ENCODE measurements at places on chromosomes 16 and 17. TPM values are rescaled to one million over a fixed set of nuclear protein-coding genes. Genes with fewer than 3 reads are reported as not detected.
A peak's percentile ranks its signal among the peaks of the same experiment; 100 is the strongest.

The MPP2 gene
- 0.20 TPM for total RNA-seq

The SLC5A10 gene
- not detected for total RNA-seq

The ITGAX gene
- total RNA-seq = not detected

The SLC9A5 gene
- 0.58 TPM for total RNA-seq

The JPH3 gene
- not detected for total RNA-seq

The NPIPB13 gene
- 1.00 TPM for total RNA-seq

The CHST5 gene
- not detected for total RNA-seq

The FUS gene
- total RNA-seq = 64.8 TPM

The KRT40 gene
- total RNA-seq = not detected

The RAB11FIP4 gene
- total RNA-seq = 97.5 TPM

The ESRP2 gene
- total RNA-seq = 21.1 TPM

DNA sequence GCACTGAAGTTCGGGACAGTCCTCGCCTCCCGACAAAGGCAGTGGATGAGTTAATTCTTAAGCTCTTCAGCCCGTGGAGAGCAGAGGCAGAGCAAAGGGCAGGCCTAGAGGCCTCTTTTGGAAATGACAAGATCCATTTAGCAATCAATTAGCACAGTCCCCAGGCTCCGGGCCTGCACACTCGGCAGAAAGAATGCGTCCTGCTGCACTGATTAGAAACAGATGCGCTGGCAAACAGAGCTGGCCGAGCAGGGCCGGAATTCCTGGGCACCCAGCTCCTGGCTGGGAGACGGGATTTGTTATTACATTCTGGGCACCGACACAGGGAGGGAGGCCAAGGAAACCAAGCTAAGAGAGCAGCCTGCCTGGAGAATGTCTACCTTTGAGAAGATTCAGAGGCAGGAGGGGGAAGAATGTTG is 162.9 kb downstream of the COPRS start:
- peak; percentile 50 for DNase-seq

DNA sequence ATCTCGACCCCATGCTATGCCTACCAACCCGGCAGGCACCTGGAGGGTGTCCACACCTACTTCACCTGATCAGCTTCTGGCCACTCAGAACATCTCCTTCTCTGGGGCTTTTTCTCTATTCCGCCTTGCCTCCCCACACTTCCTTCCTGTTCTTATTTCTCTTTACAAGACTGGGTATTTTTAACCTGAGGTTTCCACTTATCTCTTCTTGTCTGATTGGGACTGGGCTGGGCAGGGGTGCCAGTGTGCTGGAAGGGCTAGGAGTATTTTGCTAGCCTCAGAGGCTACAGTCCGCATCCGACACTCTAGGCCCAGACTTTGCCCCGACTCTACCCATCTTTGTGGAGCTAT is 26.2 kb upstream of the ZNF652 start:
- DNase-seq = no peak

DNA sequence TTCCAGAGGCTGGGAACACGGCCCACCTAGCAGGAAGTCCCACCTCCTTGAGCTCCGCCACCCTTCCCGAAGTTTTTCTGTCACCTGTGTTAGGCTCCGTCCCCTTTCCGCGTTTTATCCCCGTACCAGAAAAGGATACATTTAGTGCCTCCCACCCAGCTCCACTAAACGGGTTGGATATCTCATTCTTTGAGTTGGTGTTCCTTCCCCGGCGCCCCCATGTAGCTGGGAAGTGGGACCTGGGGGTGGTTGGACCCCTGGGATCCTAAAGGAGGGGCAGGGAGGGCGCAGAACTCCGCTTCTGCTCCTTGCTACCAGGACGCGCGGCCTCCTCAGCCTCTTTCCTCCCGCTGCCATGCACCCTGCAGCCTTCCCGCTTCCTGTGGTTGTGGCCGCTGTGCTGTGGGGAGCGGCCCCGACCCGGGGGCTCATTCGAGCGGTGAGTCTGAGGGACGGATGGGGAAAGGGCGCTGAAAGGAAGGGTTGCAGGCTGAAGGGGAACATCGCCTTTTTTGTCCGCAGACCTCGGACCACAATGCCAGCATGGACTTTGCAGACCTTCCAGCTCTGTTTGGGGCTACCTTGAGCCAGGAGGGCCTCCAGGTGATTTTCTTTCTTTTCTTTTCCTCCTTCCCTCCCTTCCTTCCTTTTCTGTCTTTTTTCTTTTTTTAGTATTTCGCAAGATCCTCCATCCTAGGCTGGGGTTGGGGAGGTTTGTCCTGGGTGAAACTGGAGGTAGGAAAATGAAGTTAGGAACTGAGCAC is 669 bp downstream of the RNF167 start:
- peak; percentile 89 for DNase-seq

GRCh38 chr17:80805032-80805751 is 186.4 kb upstream of the CHMP6 start:
- no peak for DNase-seq

GRCh38 chr17:17710728-17711541 is 29.7 kb downstream of the RAI1 start:
- DNase-seq = peak; percentile 94

GRCh38 chr17:81480140-81481072 is 32.2 kb downstream of the ACTG1 start:
- DNase-seq = no peak

GRCh38 chr17:60679287-60679686 is 1.6 kb downstream of the BCAS3 start:
- DNase-seq = no peak

DNA sequence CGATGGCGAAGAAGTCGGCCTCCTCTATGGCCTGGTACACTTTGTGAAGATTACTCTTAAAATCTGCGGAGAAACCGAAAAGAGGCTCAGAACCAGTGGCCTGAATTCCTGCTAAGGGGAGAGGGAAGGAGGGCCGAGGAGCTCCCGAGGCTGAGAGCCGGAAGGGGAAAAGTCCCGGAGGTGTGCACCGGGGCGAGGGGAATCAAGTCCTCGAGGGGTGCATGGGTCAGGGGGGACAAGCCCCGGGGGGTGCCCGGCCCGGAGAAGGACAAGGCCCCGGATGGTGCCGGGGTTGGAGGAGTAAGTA is 495 bp downstream of the PARN start:
- no peak for DNase-seq

DNA sequence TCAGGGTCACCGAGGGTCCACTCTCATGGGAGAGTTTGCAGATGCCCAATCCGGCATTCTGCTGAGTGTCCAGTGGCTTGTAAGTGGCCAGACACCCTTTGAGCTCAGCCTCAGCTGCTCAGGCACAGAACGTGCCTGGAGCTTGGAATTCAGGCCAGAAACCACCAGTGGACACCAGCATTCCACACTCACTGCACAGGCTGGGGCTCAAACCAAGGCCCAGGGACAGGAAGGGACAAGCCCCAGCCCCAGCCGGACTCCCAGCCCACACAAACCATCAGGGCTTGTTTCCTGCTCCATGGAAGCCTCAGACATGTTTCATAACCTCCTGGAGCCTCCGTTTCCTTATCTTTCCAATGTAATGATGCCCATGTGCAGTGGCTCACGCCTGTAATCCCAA is 5.0 kb upstream of the NPRL3 start:
- no peak for DNase-seq

DNA sequence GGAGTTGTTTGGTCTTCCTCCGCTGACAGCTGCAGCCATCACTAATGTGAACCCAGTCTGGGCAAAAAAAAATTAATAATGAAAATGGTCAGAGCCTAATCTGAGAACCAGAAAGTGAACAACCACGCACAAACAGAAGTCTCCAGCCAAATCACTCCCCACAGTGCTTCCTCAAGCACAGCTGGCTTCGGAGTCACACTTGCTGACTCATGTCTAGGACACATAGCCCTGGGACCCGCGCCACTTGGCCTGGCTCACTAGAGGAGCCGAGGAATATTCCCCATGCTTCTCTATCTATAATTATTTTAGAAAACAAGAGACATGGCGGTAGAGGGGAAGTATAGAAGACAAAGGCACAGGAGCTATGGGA is 109.1 kb downstream of the ZFHX3 start:
- DNase-seq = no peak

GRCh38 chr16:21598701-21599121 is 666 bp upstream of the METTL9 start:
- no peak for DNase-seq

DNA sequence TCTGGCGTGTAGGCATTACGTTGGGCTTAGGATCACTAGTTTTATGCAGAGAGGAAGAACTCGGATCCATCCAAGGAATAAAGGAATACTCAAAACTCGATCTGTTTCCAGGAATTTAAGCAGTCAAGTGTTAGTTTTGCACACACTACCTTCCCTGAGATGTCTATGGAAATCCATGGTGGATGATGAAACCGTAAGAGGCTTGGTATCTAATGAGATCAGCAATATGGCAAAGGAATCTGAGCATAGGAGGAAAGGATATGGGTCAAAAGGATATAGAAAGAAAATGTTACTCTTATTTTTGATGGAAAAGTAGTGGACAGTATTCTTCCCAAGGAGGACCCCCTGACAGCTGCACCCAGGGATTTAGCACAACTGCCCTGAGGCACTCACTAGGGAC is 59.6 kb downstream of the SMG6 start:
- DNase-seq = no peak

DNA sequence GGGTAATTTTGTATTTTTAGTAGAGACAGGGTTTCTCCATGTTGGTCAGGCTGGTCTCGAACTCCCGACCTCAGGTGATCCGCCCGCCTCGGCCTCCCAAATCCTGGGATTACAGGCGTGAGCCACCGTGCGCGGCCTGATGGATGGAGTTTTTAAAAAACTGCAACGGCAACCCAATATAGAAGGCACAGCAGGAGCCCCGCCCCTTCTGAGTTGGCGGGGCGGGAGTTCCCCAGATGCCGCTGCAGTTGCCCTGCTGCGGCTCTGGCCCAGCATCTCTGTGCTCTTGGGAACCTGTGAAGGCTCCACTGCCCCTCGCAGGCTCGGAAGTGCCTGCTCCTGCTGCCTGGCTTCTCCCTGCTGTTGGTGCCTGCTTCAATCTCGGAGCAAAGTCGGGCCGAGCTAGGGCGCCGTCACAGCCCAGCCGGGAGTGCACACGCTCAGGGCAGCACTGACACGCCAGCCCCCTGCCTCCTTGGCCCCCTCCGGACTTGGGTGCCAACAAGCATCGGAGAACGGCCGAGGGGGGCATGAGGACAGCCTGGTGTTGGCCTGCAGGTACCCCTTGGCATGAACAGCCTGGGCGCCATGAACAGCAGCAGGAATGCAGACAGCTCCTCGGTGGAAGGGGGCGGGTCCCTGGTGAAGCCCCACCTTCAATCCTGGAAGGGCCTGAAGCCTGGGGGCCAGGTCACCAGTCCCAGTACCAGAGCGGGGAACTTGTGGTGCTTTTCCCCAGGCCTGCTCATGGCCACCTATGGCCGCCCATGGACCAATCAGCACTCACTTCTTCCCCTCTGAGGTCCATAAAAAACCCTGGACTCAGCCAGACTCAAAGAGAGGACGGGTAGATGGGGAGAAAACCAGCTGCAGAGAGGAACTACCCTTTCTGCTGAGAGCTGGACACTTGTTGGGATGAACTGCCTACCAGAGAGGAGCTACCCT is 2.3 kb upstream of the NT5M start:
- no peak for DNase-seq

DNA sequence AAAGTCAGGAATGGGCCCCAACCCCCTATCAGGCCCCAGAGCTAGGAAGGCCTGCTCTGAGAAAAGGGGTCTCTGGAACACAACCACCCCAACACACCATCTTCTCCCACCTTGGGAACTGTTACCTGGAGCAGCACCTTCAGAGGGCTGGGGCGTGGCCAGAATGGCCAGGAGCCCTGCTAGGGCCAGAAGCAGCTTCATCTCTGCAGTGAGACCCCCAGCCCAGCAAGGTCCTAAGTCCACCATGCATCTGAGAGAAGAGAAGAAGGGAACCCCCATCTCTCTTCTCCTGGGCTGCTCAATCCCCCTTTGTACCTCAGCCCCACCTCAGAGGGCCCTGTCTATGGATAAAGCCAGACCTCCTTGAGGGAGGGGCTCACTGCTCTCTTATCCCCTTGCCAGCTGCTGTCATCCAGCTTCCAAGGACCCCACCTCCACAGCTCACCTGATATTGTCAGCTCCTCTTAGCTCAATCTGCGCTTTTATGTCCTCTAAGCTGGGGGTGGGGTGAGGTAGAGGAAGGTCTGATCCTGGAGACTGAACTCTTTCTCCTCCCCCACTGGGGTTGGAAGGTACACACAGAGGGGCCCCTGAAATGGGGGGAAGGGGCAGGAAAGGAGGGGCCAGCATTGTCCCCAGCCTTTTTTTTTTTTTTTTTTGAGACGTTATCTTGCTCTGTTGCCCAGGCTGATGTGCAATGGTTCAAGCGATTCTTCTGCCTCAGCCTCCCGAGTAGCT is at the start of gene MPO:
Gene MPO (minus strand): TSS at position 456 of the 738 bp plus-strand sequence. CDS start 177 bp downstream, at position 279.
- no peak for DNase-seq

DNA sequence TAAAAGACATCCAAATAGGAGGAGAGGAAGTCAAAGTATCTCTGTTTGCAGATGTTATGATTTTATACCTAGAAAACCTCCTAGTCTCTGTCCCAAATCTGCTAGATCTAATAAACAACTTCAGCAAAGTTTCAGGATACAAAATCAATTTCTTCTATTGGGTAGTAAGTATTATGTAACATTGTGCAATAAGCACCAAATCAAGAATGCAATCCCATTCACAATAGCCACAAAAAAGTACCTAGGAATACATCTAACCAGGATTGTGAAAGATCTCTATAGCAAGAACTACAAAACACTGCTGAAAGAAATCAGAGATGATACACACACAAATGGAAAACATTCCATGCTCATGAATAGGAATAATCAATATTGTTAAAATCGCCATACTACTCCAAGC is 13.0 kb downstream of the NLRP1 start:
- no peak for DNase-seq

- peak; percentile 58 for DNase-seq
Observed at GRCh38 chr17:32341141-32341856, 674 bp downstream of the C17orf75 start.

DNA sequence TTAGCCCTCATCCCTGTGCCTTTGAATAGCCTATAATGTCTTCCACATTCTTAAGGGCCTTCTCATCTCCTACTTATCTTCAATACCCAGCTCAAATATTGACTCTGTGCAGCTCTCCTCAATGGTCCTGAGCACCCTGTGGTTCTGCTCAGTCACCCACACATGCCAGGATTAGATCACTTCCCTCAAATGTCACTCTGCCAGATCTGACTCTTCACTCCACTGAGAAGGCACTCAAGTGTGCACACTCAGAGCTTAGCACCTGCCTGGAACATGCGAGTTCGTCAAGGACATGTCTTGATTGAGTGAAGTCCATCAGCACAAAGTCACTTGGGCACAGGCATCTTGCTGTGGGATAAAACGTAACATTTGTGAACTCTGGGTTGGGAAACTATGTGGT is 404.8 kb downstream of the CDH13 start:
- DNase-seq = no peak

GRCh38 chr17:37816950-37817349 is 72.1 kb upstream of the HNF1B start:
- no peak for DNase-seq

- no peak for DNase-seq
Observed at GRCh38 chr17:35076874-35077273, 13.4 kb upstream of the RFFL start.

DNA sequence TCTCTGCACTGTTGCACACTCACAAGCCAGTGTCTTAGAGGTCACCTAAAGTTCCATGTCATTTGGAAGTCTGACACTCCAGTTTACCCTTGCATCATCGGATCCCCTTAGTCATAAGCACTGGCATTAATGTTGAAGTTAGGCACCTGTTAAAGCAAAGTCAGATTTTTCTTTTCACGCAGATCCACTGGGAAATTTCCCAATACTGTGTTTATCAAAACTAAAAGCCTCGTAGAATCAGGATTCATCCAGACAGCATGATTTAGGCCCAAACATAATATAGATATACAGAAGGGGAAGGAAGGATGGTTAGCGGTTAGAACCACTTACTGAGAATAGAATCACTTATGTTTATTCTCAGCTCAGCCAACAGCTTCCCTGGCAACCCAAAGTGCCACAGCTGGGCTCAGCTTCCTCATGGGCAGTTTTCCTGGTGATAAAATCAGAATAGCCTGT is 30.1 kb upstream of the HAPSTR1 start:
- no peak for DNase-seq
